Left renal pelvis (tissue), 4 donors: ENCODE measurements at places on chromosomes 13 and 19. TPM values are rescaled to one million over a fixed set of nuclear protein-coding genes. Genes with fewer than 3 reads are reported as not detected.

The PPM1N gene
- 0.71 TPM for polyA plus RNA-seq

The HSH2D gene
- 0.46 TPM for polyA plus RNA-seq

The SIGLEC12 gene
- polyA plus RNA-seq = not detected

The MEDAG gene
- 44.1 TPM for polyA plus RNA-seq

The ZNF836 gene
- 15.4 TPM for polyA plus RNA-seq

The KIR3DL2 gene
- polyA plus RNA-seq = not detected

The STOML3 gene
- 0.13 TPM for polyA plus RNA-seq

The FBXO17 gene
- 51.0 TPM for polyA plus RNA-seq

GRCh38 chr19:50817941-50818858, 5.4 kb downstream of the KLK1 start:
- no peak for DNase-seq

DNA sequence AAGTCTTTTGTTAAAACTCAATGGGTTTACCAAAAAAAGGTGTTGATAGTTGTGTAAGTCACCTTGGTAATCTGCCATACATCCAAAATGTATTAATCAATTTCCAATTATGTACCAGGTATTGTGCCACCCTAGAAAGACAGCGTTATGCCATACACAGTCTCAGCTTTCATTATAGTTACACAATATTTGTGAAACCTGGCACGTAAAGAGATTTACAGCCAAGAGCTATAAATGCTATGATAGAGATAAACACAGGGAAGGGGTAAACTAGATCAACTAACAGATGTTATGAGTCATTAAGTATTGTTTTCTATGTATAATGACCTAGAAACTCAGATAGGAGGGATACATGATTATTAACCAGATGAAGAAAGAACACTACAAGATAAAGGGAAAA, 725.6 kb upstream of the SLITRK5 start:
- DNase-seq = no peak

- DNase-seq = no peak
Measured at GRCh38 chr19:39438270-39438934, 2.7 kb upstream of the RPS16 start.

GRCh38 chr13:38941353-38941945, 49.2 kb downstream of the STOML3 start:
- DNase-seq = no peak

DNA sequence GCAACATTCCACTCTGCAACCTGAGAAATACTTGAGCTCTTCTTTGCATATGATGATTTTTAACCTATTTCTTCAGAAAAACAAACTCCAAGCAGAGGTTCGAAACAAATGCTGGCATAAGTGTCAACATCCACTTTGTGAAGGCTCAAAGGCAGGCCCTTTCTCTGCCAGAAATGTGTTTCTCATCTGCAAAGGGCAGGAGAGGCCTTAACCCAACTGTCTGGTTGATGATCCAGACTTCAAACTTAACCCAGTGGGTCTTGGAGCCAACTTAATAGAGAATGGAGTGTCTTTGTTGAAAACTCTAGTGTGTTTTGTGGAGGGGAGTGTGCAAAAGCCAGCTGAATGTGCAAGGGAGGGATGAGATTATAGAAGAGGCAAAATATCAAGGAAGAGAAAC, 28.3 kb upstream of the ZNF507 start:
- DNase-seq = no peak

GRCh38 chr19:10685210-10685609, 16.0 kb upstream of the QTRT1 start:
- no peak for DNase-seq

DNA sequence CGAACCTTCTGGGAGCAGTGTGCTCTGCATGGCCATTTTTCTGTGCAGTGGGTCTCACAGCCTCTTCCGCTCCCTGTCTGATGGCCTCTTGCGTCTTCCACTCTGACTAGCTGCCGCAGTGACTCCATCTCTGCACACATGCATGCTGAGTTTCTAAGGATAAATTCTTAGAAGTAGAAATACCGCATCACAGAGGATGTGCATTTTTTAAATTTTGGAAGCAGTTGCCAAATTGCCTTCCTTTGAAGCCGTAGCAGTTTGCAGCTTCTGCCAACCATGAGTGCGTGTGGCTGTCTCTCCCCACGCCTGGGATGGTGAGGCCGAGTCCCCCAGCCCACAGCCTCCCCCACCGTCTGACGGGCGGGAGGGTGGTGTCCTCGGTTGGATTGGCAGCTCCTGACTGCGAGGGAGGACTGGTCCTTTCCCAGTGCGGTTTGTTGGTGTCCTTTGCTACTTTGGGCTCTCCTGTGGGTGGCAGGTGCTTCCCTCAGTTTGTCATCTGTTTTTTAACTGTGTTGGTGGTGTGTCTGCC, 9.8 kb downstream of the FZR1 start:
- DNase-seq = no peak

DNA sequence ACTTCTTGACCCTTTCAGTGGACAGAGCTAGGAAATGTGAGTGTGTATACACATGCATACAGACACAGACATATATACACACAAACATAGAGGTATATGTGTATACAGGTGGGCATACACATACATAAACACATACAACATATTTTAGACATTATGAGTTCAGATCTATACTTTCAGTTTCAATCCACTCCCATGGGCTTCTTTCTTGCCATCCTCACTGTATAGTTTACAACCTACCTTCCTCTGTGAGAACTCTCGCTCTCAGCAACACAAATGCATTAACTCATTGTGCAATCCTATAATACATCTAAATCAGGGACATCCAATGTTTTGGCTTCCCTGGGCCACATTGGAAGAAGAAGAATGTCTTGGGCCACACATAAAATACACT, 21.2 kb upstream of the SCEL start:
- DNase-seq = no peak

DNA sequence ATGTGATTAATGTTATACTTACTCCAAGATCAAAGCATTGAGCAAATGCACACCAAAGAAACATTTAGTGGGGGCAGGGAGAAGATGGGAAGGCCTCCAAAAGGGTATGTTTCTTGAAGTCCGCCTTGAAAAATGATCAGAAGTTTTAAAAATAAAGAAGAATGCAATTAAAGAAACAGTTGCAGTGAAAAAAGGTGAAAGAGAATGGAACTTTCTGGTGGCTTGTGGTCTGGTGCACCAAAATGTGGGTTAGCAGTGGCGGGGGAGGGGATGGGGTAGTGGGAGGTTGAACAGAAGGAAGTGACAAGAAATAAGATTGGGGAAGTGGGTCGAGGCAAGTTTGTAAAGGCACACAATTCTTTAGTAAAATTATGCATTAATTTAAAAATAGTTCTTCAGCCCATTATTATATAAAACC, 2.5 kb downstream of the LCP1 start:
- DNase-seq = no peak

- DNase-seq = no peak
Measured at GRCh38 chr19:30488191-30488590, 116.0 kb downstream of the ZNF536 start.

DNA sequence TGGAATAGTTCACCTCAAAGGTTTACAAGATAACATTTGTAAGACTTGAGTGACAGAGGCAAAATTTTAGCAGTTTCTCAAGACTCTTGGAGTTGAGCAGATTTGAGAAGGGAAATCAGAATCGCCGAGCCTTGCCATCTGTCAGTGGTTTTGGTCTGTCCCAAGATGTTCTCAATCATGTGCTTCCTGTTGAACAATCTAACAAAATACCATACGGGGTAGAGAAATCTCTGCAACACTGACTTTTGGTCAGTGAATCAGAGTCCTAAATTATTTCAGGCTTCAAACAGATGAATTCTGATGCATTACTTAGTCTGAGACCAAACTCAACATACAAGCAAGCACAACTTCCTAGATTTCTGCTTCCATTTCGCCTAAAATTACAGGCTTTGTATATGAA, 3.8 kb downstream of the KCTD12 start:
- DNase-seq = no peak
